ENCODE measurements at places on chromosomes 3 and 15.
A peak's percentile ranks its signal among the peaks of the same experiment; 100 is the strongest.

DNA sequence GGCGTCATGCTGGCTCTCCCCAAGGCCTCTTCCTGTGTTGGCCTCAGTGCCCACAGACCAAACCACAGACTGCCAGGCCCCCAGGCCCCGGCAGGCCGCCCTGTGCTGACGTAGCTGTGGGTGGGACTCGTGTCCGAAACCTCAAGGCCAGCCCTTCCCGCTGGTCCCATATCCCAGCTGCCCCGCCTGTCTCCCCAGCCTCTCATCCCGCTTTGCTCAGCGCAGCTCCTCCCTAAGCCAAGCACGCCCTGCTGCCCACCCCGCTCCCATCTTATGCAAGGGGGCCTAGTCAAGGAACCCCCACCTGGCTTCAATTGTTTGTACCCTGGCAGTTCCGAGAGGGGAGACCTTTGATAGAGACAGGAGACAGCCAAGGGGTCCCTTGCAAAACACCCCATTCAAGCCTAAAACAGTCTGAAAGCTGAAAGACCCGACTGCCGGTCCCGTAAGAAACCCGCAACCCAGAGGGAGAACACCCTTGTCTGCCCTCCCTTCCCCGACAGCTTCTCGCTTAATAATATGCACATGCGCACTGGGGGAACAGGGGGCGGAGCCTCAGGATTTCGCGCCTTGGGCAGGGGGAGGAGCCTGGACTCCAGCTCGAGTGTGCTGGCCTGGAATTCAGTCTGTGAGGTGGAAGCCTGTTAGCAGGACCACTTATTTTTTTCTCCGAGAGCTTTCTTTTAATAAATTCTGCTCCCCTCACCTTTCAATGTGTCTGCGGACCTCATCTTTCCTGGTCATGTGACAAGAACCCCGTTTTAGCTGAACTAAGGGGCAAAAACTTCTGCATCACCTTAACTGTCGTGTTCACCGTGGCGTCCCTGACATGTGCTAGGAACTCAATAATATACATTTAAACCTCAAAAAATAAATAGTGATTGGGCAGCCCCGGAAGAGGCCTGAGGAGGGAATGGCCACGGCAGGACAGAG lies 17.2 kb downstream of the TNFAIP8L3 start:
- DNase-seq, result peak; percentile 47

DNA sequence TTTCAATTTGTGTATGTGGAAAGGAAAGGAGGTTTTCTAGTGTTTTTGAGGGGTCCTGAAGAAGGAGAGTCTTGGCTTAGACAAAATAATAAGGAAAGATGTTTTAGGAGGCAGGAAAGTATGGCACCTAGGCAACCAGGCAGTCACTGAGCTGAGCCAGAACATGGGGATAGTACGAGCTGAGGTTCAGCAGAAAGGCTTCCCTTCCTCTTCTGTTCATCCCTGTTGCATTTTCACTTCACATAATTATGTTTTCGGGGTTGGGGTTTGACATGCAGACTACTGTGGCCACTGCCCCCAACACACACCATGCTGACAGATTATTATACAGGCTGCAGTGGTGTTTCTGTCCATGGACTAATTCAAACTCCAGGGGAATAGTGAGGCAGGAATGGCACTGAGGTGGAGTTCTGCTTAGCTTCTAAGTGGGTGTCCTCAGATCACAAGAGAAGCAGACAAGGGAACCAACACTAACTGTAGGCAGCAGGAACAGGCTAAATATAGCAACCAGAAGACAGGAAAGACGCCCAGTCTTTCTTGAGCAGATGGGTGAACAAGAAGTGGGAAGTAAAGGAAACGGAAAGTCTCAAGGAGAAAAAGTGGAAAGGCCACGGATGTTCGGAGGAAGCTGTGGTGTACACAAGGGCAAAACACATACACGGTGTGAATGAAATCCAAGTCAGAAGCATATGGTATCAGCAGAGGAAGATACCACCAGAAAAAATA lies 305.8 kb downstream of the PLCL2 start:
- no peak for DNase-seq

DNA sequence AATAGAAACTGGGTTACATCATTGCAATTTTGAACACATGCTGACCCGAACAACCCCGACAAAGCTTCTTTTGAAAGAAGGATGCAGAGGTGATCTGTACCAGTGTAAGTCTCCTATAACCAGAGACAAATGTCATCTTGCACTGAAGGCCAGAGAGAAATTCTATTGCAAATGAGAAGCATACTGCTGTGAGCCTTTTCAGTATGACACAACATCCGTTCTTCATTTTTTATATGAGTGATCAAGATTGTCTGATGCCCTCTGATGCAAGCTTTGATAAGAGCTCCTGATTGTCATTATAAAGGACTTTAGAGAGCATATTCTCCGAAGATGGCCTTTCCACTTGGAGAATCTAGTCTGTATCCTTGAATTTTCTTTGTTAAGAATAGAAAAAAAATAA lies 36.9 kb downstream of the PCOLCE2 start:
- DNase-seq, result no peak

- DNase-seq, result no peak
Observed at GRCh38 chr3:27639271-27639670, 82.9 kb downstream of the EOMES start.

DNA sequence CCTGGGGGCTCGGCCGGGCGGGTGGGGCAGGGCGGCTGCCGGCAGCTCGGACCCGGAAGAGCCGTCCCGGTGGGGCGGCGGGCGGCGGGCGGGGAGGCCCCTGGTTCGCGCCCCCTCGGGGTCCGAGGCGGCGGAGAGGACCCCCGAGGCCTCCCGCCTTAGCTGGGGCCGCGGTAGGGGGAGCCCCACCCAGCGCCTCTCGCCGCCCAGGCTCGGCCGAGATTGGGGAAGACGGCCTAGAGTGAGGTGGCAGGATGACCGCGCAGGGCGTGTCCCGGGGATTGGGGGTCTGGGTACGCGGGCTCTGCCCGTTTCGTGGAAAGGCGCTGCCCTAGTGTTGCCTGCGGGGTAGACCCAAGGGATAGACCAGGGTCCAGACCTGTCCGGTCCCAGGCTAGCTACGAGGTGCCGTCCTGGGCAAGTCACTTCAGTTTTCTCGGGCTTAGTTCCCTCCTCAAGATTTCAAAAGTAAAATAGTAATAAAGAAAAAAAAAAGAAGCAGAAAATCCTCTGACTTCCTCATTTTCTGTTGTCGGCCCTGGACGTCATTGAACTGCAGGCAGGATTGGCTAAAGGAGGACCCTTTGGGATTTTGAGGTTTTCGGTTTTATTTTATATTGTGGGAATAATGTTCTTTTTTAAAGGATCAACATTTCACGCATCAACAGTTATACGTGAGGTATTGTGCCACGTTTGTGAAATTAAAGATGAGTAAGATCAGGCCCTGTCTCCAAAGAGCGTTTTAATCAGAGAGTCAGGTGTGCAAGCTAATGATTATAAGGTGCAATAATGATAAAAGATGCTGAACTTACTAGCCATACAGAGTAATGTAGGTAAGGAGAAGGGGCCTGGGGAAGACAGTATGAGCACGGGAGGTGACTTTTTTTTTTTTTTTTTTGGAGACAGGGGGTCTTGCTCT lies 679 bp downstream of the IQGAP1 start:
- peak; percentile 58 for DNase-seq

- DNase-seq, result no peak
Observed at GRCh38 chr3:82509951-82510603, 748.6 kb upstream of the GBE1 start.

GRCh38 chr15:47727676-47728075 lies 10.4 kb downstream of the SEMA6D start:
- DNase-seq, result no peak

GRCh38 chr3:66220066-66220465 lies 735 bp upstream of the SLC25A26 start:
- DNase-seq, result no peak

DNA sequence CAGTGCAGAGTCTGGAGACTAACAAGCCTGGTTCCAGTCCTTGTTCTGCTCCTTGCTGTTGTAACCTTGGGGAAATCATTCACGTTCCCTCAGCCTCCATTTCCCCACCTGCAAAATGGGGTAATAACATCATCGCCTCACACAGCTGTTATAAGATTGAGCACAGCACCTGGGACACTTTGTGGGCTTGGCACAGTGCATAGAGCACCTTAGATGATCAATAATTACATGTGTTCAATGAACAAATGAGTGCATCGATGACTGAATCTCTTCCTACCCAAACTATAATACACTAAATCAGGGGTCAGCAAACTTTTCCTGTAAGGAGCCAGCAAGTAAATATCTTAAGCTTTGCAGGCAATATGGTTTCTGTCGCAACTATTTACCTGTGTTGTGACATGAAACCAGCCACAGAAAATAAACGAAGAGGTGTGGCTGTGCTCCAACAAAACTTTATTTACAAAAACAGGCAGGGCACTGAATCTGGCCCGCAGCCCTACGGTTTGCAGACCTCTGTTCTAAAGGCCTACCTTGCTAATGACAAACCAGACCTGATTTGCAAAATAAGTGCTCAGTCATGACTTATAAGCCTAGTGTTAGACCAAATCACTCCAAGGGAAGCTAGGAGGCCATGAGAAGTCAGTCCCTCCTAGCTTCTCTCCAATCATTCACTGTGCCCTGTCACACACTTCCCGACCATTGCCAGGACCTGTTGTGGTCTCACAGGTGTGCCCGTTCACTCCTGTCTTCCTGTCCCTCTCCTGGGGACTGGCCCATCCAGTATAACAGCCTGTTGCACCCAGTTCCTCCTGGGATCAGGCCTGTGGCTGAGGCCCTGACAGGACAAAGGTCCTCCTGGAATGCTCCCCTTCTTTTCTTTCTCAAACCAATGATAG lies 149.4 kb upstream of the WNT5A start:
- DNase-seq, result no peak

GRCh38 chr15:63109498-63109897 lies 12.2 kb upstream of the LACTB start:
- no peak for DNase-seq

DNA sequence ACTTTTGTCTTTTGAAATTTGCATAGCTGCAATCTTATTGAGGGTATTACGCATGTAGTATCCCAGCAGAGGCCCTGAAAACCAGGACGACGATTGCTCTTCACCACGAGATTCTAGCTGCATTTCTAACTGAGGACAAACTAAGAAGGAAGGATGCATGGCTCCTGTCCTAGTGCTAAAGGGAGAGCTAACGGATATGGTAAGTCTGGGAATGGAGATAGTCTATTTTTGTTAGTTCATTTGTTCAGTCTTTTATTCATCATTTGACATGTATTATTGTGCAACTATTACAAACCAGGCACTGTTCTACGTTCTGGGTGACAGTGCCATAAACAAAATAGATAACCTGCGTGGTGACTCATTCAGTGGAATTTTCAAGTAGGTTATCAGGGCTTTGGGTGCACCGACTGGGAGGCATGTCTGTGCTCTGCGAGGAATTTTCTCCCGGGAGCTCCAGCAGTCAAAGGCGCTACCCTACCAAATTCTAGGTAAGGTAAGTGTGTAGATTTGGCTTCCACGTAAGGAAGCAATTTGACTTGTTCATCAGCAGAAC lies 51.9 kb upstream of the ETV5 start:
- no peak for DNase-seq

- DNase-seq, result no peak
Observed at GRCh38 chr3:14431452-14431916, 29.1 kb downstream of the SLC6A6 start.

DNA sequence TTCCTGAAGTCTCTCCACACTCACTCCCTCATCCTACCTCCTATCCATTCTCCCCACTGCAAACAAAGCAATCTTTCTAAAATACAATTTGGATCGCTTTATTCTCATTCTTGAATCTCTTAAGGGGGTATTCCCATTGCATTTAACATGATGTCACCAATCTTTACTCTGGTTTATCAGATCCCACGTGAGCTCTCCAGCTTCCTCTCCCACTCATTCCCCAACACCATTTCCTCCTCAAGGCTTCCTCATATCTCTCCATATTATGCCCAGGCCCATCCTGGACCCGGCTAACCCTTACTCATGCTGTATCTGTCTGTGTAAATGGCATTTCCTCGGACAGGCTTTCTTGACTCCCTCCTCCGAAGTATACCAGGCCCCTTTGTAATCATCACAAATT lies 165.0 kb downstream of the CD47 start:
- no peak for DNase-seq

GRCh38 chr3:13022348-13023234 lies 50.6 kb downstream of the IQSEC1 start:
- no peak for DNase-seq

GRCh38 chr3:69189487-69189886 lies 67.1 kb upstream of the LMOD3 start:
- no peak for DNase-seq

DNA sequence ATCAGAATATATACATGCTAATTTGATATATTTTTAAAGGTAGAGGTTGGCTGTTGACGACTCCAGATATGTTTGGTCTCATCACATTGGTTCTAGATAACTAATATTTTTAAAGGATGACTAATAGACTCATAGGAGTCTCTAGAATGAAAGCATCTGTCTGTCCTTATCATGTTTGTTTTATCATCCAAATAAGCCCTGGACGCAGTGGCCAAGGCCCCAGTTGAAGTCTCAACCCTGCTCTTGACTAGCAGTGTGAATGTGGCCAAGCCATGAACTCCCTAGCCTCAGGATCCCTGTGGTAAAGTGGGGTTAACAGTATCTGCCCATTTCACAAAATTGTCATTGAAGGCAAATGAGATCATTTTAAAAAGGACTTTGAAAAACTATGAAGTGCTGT lies 53.6 kb downstream of the ABHD2 start:
- DNase-seq, result no peak

DNA sequence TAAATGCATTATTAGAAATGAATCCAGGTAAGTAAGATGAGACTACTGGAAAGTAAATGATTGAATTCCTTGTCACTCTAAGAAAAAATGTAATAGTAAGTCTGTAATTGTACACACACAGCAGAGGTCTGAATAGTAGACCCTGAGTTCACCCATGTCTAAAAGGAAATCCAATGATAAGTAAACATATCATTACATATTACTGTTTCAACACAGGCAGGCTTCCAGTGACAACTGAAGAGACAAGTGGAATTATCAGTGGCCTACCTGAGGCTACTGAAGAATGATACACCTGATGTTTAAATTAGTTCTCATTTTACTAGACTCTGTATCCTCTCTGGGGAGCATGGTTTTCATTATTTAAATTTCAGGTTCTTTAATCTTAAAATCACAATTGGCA lies 6.2 kb upstream of the CCNL1 start:
- no peak for DNase-seq

DNA sequence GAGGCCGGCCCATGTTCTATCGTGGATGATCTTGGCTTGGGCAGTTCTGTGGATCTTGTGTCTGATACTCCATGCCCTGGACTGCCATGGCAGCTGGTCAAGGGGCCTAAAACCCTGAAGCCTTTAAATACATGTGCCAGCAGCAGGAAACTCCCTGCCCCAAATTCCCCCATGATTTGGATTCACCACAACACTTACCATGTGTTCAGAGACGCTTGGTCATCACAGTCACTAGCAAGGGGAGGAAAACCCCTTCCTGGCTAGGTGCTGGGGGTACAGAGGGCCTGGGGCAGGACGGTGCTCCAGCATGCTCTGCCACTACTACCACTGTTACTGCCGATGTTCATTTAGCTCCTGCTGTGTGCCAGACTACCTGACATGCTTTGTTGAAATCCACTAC lies 94.4 kb downstream of the DNAJB8 start:
- DNase-seq, result no peak

- DNase-seq, result no peak
Observed at GRCh38 chr15:22959321-22960101, 20.7 kb downstream of the CYFIP1 start.

DNA sequence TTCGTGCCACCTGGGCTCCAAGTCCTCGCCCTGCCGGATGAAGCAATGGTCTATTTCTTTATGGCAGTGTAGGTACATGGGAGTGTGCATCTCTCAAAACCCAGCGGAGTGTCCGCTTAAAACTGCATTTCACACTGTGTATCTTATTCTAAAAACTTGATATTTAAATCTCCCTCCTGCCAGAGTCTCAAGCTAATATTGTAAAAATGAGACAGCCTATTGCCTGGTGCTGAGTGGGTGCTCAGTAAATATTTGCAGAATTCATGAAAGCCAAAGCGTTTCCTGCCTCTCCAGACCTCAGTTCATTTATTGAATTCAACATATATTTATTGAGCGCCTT lies 330 bp upstream of the TBC1D2B start:
- no peak for DNase-seq
